Esophagus mucosa (tissue), 1 donor: ENCODE measurements at places on chromosomes 7 and 10. TPM values are rescaled to one million over a fixed set of nuclear protein-coding genes. Genes with fewer than 3 reads are reported as not detected.

The TMEM26 gene
- total RNA-seq = 0.24 TPM

The SERPINE1 gene
- total RNA-seq = 5.3 TPM

The GJD4 gene
- not detected for total RNA-seq

GRCh38 chr7:23242321-23242720 is 4.3 kb upstream of the GPNMB start:
- ATAC-seq = peak; percentile 91

DNA sequence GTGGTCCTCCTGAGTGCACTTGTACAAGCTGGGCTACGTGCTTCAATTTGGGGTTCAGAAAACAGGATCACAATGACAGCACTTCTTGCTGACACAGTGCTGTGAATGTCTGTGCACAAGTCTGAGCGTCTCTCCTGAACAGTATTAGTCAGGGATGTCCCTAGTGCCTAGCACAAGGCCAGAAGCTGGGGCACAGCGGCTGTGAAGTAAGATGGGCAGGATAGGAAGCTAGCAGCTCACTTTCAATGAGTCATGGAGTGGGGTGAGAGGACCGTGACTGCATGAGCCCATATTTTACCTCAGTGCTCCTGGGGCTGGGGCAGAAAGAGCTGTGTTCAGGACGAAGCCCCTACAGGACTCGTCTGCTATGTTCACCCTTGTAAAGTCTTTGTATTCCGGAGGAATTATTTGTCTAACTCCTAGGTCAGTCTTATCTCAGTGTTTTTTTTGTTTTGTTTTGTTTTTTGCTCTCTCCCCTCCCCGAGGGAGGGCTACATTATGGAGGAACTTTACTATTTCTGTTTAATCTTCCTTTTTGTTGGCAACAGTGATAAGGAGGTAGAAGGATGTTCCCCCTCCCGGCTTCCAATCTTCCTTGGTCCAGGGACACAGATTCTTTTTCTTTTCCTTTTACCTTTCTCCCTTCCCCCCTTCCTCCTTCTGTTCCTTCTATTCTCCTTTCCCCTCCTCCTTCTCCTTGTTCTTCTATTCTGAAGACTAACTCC is 2.8 kb upstream of the LRMDA start:
- peak; percentile 93 for ATAC-seq

The HOXA4 gene
- 5.5 TPM for total RNA-seq

DNA sequence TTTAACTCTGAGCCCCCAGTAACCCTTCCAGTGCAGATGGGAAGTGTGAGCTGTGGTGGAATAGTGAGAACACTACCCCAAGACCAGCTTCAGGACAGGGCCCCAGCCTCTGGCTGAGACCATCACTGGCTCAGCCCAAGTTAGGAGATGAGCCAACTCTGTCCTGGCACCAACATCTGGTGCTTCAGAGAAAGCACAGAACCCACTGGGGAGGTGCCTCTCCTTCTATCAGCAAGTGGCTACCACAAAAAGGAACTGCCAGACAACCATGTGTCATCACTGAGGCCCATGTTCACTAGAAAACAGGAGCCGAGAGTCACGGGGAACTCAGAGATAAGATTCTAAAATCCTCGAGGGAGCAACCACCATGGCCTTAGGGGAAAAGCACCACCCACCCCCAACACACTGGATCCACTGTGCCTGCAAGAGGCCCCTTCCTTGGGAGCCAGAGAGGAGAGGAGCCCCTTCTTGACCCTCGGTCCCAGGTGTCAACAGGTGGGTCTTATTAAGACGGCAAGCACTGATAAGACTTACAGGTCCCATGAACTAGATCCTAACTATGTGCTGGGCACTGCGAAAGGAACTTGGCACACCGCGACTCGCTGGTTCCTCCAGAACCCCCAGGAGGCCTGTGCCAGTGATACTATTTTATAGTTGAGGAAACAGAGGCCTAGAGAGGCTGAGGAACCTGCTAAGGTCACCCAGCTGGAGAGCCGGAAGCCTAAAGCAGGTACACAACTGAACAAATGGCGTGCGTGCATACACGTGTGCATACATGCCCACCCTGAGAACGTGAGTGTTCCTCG is 102.7 kb downstream of the FAM53B start:
- ATAC-seq = peak; percentile 22

- ATAC-seq = peak; percentile 47
Measured at GRCh38 chr10:84194424-84195043, at the start of gene CDHR1. Gene CDHR1 (plus strand): TSS chr10:84194537. CDS start chr10:84194761, 224 bp downstream.

The UROS gene
- 31.6 TPM for total RNA-seq

DNA sequence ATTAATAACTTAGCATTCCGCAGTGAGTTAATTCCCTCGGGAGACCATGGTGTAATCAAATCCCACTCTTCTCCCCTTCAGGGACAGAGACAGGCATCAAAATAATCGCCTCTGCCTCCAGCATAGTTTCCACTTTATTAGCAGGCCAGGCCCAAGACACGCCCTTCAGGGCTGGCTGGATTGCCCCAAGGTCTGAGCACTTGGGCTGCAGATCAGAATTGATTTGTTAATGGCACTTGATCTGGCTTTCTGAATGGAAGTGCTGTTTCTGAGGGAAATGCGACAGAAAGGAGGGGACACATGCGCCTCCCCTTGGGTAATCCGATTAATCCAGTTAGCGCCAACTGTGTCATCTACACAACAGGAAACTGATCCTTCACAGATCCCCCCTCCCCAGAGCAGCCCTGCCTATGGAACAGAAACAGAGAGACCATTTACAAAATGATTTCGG is 15.6 kb downstream of the CHAT start:
- ATAC-seq = no peak

The TAC1 gene
- total RNA-seq = not detected

DNA sequence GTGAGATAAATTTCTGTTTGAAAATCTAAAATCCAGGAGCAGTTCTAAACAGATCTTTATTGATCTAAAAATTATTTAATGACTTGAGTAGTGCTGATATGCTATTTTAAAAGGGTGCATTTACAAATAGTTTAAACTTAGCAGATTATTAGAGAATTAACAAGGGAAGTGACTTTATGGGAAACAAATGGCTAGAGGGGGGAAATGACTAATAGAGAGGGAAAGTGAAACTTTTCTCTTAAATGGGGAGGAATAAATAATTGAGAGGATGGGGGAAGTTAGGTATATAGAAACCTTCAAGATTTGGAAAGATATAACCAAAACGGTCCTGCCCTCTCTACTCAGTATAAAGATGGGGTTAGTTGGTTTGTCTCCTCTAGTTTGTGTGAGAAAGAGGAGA is 90.1 kb upstream of the ARMC3 start:
- ATAC-seq = no peak

The SPDYE5 gene
- total RNA-seq = not detected

GRCh38 chr10:3671386-3671955 is 113.5 kb downstream of the KLF6 start:
- ATAC-seq = no peak

DNA sequence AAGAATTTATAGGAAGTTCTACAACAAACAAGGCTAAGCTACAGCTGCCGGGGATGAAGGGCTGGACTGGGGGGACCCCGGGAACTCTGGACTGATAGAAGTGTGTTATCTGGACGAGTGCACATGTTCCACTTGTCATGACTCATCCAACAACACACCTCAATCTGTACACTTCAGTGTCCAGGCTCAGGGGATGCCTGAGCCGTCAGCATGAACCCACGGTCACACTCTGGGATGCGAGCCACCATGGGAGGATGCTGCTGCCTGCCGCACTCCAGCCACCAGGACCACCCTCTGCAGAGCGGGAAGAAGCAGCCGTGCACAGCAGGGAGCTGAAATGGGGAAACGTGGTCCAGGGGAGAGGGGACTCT is 67.5 kb downstream of the MAD1L1 start:
- no peak for ATAC-seq

- ATAC-seq = no peak
Measured at GRCh38 chr10:111161109-111161874, 84.5 kb downstream of the ADRA2A start.

DNA sequence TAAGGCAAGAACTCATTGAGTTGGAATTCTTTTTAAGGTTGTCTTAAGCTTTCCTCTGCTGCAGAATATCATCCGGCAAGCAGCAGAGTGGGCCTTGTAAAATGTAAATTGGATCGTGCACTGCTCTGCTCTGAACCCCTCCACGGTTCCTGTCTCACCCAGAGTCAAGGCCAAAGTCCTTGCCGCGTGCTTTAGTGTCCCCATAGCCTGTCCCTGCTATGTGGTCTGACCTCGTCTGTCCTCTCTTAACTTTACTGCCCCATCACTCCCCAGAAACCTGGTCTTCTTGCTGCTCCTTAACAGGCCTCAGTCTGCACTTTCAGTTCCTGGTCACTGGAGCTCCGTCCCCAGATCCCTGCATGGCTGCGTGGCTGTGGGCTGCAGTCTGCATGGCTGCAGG is 121.6 kb upstream of the SDK1 start:
- no peak for ATAC-seq

DNA sequence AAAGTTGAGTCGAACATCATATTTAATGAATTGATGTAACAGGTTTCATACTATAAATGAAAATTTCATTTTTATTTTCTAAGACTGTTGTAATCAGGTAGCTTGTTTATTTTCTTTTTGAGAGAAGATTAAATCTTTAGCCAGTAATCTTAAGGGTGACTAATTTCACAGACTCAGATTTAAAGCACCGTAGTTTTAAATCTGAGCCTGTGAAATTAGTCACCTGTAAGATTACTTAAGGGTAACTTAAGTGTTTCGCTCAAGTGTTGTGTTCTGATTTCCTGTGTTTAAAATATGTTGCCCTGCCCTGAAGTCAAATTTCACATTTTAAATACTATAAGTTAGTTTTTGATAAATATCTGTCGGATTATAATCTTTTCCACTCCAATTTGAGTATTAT is 35.8 kb upstream of the TMEM236 start:
- ATAC-seq = no peak

The RAB19 gene
- 0.20 TPM for total RNA-seq

DNA sequence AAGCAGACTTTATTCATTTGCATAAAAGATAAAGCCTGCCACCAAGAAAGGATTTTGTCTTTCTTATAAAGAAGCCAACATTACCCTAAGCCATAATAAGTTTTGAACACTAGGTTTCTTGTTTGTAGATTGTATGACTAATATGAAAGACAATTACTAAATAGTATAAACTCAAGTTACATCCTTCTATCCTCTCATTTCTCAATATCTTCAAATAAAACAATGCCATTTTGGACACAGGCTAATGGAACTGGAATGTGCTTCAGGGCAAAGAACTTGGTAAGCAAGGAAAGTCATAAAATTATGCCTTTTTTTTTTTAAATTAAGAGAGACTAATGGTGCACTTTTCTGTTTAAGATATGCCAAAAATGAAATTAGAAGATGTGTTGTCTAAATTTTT is 137.7 kb downstream of the DKK1 start:
- peak; percentile 78 for ATAC-seq

GRCh38 chr10:101304316-101304715 is 49.6 kb upstream of the BTRC start:
- ATAC-seq = no peak

GRCh38 chr10:93065675-93066543 is 5.3 kb downstream of the CYP26C1 start:
- ATAC-seq = no peak

DNA sequence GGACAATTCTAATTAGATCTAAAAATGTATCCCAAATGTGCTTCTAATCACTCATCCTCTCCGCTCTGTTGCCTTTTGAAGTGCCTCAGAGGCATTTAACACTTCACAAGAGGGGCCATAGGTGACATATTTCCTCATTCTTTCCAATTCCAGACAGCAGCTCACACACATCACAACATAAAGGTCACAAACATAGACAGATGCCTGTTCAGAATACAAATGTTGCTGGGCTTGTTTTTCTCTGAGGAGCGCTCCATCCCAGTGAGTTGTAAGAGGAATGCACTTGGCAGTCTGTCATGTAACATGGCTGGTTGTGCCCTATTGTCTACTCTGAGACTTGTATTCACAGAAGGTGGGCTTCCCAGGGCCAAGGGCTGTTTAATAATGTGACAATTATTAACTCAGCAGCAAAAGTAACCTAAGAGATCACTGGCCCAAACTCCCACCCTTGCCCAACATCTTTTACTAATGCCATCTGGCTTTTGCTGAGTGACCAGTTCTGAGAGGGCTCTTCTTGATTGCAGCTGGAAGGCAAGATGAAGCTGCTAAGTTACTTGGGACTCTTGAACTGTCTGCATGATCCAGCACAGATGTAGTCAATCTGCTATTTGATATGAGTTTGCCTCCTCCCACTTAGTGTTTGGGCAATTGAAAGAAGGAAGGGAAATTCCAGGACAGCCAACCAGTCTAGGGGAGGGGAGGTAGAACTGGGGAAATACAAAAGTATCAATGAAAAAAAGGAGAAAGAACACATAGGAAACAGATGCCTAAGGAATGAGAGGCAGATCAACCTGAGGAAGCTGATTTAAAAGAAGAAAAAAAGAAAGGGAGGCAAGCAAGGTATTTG is 13.6 kb downstream of the PON2 start:
- no peak for ATAC-seq

The TMEM229A gene
- total RNA-seq = not detected

The OR13A1 gene
- total RNA-seq = 0.32 TPM

The PAPSS2 gene
- total RNA-seq = 10.4 TPM

The MRPL32 gene
- 41.2 TPM for total RNA-seq

DNA sequence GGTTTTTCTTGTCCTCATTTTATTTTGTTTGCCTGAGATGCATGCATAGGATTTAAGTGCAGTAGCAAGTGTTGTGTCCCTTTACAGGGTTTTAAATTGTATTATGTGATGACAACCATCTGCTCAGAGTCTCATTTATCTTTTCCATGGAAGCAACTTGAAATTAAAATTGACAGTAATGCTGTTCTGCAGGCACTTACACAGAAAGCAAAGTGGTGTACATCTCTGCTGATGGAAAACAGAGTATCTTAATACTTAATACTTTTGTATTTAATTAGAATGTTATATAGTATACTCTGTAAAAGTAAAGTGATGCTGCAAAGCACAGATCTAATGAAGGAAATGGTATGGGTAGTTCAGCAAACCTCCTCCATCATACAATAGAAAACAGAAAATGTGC is 482.9 kb downstream of the POM121L12 start:
- ATAC-seq = no peak

- no peak for ATAC-seq
Measured at GRCh38 chr7:7732621-7733281, 14.3 kb upstream of the RPA3 start.

DNA sequence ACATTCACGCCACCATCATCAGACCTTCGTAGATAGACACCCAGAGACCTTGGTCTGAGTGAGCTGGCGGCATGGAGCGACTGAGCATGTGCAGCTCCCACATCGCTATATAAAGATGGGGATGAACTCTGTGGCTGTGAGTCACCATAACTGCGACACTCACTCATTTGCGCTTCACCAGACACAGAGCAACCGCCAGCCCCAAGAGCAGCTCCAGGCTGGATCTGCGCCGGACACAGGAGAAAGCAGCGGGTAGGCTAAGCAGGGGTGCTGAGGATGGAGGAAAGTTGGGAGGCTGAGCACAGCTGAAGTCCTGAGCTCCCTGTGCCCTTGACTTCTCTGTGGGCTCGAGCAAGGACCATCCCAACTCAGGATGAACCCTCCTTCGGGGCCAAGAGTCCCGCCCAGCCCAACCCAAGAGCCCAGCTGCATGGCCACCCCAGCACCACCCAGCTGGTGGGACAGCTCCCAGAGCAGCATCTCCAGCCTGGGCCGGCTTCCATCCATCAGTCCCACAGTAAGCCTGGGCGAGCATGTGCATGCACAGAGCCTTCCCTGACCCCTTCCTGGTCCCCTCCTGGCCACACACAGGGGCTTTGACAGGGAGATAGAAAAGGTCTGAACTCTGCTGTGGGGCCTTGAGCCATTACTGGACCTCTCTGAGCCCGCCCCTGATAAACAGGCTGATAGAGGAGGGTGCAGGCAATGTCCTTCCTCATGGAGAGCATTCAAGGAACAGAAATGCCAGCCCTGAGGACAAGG is at the start of gene OPN4:
Gene OPN4 (plus strand): TSS at position 137 of the 762 bp plus-strand sequence. CDS start 237 bp downstream, at position 374.
- ATAC-seq = no peak

- no peak for ATAC-seq
Measured at GRCh38 chr10:12628153-12628552, 278.8 kb downstream of the CAMK1D start.
